RWPE2 (cell line): ENCODE measurements at places on chromosomes 1 and 21.

GRCh38 chr1:1094981-1095380 is 20.9 kb upstream of the RNF223 start:
- DNase-seq: no peak

GRCh38 chr21:46052703-46053651 is 44.9 kb upstream of the COL6A2 start:
- no peak for DNase-seq

- DNase-seq: peak; percentile 19
Observed at GRCh38 chr1:4108331-4108730, 208.3 kb upstream of the C1orf174 start.

DNA sequence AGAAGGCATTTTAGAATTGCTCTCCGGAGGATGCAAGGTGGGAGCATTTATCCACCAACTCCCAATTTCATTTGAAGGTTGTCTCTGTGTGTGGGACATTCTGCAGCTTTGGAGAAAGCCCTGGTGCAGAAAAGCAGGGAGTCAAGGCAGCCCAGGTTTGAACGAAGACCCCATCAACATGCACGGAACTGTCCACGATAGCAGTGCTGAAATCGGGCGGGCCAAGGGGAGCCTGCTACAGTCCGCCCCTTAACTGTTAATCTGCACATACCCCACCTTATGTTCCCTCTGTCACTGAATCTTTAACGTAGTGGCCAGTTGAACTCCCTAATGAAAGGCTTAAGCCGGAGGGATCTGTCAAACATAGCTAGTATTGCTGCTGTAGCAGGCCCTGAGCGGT is 68.8 kb upstream of the C1orf174 start:
- DNase-seq: no peak

DNA sequence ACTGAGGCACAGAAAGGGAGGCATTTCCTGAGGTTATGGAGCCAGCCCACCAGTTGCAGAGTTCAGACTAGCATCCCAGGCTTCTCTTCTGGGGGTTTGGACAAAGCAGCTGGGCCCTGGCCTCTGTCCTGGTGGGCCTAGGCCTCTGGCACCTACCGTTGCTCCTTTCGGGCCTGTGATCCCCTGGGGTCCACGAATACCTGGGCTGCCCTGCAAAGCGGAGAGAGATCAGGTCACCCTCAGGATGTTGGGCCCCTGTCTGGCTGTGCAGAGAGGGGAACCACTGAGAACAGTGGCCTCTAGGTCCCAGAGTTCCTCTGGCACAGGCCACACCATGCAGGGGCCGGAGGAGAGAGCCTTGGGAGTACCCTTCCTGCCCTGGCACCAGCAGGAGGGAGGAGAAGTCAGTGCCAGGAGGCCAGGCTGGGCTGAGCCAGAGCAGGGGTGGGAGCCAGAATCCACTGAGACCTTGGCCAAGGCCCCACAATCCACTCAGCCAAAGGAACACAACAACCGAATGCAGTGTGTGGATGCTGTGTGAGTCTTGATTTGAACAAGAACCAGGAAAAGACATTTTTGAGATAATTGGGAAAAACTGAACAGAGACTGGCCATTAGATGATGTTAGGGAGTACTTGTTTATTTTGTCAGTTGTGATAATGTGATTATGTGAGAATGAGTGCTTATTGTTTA is 8.9 kb downstream of the COL9A2 start:
- no peak for DNase-seq

DNA sequence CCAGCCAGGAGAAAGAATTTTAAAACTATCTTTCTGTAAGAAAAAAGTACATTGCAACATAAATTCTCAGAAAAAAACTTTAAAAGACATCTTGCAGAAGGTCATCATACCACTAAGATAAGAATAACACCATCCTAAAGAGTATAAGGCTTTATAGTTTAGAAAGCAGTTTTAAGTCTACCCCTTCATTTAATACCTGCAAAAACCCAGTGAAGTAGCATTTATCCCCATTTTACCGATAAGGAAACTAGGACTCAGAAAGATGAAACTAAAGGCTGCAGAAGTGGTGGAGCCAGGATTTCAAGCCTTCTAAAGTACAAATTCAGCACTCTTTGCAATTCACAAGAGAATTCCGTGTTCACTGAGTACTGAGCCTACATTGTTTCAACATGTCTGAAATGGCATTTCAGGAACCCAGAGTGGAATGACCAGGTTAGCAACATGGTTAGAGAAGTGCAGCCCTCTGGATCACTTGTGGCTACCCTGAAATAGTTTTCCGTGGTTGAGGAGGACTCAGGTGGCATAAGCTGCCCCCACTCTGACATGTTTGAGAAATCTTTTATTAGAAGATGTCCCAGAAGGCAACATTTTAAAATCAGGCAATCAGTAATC is 6.7 kb downstream of the MYCL start:
- no peak for DNase-seq

- no peak for DNase-seq
Observed at GRCh38 chr1:208031932-208032320, 121.0 kb upstream of the CD34 start.

GRCh38 chr1:147539122-147539575 is 2.2 kb upstream of the BCL9 start:
- DNase-seq: no peak

DNA sequence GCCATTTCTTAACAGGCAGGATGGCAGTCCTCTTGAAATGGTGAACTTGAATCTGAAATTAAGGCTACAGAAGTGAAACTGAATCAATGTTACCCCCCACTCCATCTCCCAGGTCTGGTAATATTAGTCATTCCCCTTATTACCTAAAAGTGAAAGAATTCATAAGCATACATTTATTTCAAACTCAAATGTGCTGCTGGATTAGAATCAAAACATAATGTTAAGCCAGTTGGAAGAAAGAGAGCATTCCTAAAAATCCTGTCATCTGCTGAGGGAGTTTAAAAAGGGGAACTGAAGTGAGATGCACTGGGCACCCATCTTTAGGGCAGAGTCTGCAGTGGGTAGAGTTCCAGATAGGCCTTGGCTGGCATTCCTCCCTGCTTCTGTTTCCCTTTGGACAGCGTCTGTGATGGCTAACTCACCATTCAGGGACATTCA is 17.4 kb downstream of the KIAA0319L start:
- no peak for DNase-seq

DNA sequence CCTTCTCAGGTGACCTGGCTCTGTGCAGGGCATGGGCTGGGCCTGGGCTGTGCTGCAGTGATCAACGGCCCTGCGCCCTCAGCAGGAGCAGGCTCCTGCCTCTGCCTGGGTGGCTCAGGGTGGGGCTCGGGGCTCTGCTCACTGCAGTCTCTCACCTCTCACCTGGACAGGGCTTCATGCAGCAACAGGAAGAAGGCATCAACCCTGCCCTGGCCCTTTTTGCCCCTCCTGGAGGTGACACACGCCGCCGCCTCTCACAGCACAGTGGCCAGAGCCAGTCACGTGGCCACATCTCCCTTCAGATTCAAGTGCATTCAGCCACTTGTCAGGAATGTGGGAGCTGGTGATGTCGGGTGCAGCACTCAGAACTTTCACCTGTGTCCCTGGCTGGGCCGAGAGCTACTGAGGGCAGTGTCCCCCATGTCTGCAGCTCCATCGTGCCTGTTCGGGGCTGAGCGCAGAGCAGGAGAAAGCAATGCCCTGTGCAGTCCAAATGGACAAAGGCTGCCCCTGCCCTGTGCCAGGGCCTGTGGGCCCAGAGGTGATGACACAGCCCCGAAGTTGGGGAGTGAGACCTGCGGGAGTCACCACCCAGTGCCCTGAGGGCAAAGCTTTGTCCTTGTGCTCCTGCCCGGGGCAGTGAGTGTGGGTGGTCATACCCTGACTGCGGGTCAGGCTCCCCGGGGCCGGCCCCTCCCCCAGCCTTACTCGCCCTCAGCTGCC is 314.0 kb downstream of the PTPRU start:
- DNase-seq: no peak

- no peak for DNase-seq
Observed at GRCh38 chr1:18020021-18020817, 87.4 kb upstream of the IGSF21 start.

DNA sequence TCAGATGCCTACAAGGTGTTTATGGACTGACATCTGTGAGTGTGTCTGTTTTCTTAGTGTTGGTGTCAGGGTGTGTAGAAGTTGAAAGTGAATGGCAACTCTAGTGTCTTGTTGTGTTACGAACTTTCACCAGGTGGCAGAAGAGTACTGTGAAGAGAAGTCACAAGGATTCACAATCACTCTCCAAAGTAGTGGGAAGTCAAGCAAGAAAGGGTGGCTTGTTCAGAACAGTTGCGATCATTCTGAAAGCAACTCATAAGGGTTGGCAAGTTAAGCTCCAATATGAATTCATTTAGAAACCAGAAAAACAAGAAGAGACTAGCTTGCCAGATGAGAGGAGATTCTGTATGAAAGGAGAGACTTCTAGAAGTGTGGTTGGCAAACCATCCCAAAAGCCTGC is 86.1 kb downstream of the FASLG start:
- no peak for DNase-seq

- no peak for DNase-seq
Observed at GRCh38 chr1:243620096-243620495, 229.9 kb downstream of the AKT3 start.

- no peak for DNase-seq
Observed at GRCh38 chr1:78622548-78622947, 2.3 kb downstream of the IFI44L start.

- DNase-seq: no peak
Observed at GRCh38 chr1:176775996-176776395, 313.0 kb downstream of the PAPPA2 start.

GRCh38 chr1:98196012-98196411 is 275.2 kb upstream of the DPYD start:
- no peak for DNase-seq

- no peak for DNase-seq
Observed at GRCh38 chr1:15662477-15662876, 21.6 kb upstream of the PLEKHM2 start.

- DNase-seq: no peak
Observed at GRCh38 chr1:208108646-208109330, 135.4 kb downstream of the PLXNA2 start.
